ENCODE measurements at places on chromosomes 2 and 18.

DNA sequence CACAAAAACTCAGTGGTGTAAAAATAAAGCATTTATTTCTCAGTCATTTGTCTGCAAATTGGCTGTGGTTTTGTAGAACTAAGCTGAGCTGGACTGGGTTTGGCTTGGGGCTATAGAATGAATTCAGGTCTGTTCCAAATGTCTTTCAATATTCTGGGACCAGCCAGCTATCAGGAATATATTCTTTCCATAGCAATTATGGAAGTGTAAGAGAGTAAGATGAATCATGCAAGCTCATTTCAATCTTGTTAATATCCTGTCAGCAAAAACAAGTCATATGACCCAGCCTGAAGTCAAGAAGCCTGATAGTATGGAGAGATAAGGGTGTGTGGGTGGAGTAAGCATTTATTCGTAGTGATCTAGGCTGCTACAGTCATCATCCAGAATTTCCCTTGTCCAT is 481.0 kb upstream of the CDH2 start:
- DNase-seq, result no peak
- no peaks in the 10 kb centered on the region for H3K4me1 ChIP-seq
- H3K36me3 ChIP-seq, result no peaks in the 10 kb centered on the region
- H3K4me3 ChIP-seq, result no peak overlapping the region
- H3K27me3 ChIP-seq, result no peaks in the 10 kb centered on the region

DNA sequence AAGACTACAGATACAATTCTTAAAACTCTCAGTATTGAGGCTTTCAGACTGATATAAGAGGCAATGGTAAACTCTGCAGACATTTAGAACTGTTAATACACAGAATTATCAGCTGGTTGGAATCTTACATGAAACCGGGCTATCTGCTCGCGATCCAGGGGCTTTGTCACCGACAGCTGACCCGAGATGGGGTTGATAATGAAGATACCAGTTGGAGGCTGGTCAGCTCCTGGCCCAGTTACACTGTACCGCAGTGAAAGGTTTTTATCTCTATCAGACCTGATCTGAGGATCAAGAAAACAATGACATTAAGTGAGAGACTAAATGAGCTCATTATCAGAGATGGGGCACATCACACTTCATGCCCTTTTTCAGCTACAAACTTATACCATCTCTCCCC is 167.3 kb downstream of the CDH2 start:
- no peak overlapping the region for H3K27ac ChIP-seq
- H3K27me3 ChIP-seq, result no peaks in the 10 kb centered on the region
- H3K36me3 ChIP-seq, result no peaks in the 10 kb centered on the region
- no peaks in the 10 kb centered on the region for H3K4me1 ChIP-seq
- H3K4me3 ChIP-seq, result no peak overlapping the region

- no peak overlapping the region for H3K27ac ChIP-seq
- peaks cover 3% of the 10 kb centered on the region for H3K27me3 ChIP-seq
- H3K4me3 ChIP-seq, result no peak overlapping the region
- no peak for DNase-seq
- no peaks in the 10 kb centered on the region for H3K36me3 ChIP-seq
These were observed 163.6 kb downstream of the NAPG start for GRCh38 chr18:10689236-10690034.

DNA sequence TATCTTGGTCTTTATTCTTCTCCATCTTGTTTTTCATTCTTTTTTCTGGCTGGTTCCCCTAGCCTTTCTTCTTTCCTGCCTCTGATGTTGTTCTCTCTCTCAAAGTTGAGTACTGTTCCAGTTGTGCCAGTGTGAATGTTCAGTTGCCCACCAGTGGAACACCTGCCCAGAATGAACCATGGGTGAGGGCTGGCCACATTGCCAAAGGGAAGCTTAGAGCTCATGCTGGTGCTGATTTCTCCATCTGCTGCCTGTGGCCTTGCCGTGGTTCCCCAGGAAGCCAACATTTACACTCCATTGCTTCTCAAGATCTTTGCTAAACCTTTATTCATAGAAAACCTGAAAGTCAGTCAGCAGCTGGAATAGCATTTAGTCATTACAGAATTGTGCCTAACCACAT is 99.1 kb upstream of the MC2R start:
- no peak overlapping the region for H3K27ac ChIP-seq
- H3K4me1 ChIP-seq, result no peaks in the 10 kb centered on the region
- no peaks in the 10 kb centered on the region for H3K36me3 ChIP-seq
- no peak overlapping the region for H3K4me3 ChIP-seq
- H3K27me3 ChIP-seq, result peaks cover 1% of the 10 kb centered on the region
- no peak for DNase-seq

GRCh38 chr18:34764451-34764850 is 54.4 kb downstream of the DTNA start:
- H3K27me3 ChIP-seq, result peaks cover 5% of the 10 kb centered on the region
- no peak overlapping the region for H3K4me3 ChIP-seq
- no peak overlapping the region for H3K27ac ChIP-seq
- no peaks in the 10 kb centered on the region for H3K4me1 ChIP-seq
- H3K36me3 ChIP-seq, result no peaks in the 10 kb centered on the region

GRCh38 chr2:39432701-39433100 is 4.4 kb downstream of the MAP4K3 start:
- H3K36me3 ChIP-seq, result no peaks in the 10 kb centered on the region
- no peaks in the 10 kb centered on the region for H3K27me3 ChIP-seq
- no peak for DNase-seq
- H3K4me1 ChIP-seq, result peaks cover 55% of the 10 kb centered on the region
- no peak overlapping the region for H3K27ac ChIP-seq
- no peak overlapping the region for H3K4me3 ChIP-seq

DNA sequence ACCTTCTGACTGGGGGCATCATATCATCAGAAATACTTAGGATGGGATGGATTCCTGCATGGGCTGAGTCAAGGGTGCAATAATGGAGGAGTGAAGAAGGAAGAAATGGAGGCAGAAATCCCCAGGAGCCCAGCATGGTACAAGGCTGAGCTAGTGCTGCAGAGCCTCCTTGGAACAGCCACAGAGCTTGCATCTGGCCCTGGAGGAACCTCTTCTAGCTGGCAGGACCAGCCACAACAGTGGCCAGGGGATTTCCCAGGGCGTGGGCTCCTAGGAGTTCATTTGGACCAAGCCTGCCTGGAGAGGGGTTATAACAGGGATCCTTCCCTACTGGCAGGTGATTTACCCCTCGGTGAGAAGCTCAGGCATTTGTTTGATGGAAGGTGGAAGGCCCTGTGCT is 4.7 kb upstream of the IL37 start:
- no peaks in the 10 kb centered on the region for H3K27me3 ChIP-seq
- H3K36me3 ChIP-seq, result no peaks in the 10 kb centered on the region
- DNase-seq, result no peak
- H3K4me1 ChIP-seq, result no peaks in the 10 kb centered on the region

GRCh38 chr2:39845460-39846146 is 66.5 kb upstream of the THUMPD2 start:
- no peak for DNase-seq
- H3K4me3 ChIP-seq, result no peak overlapping the region
- no peaks in the 10 kb centered on the region for H3K4me1 ChIP-seq
- H3K36me3 ChIP-seq, result no peaks in the 10 kb centered on the region
- no peak overlapping the region for H3K27ac ChIP-seq

DNA sequence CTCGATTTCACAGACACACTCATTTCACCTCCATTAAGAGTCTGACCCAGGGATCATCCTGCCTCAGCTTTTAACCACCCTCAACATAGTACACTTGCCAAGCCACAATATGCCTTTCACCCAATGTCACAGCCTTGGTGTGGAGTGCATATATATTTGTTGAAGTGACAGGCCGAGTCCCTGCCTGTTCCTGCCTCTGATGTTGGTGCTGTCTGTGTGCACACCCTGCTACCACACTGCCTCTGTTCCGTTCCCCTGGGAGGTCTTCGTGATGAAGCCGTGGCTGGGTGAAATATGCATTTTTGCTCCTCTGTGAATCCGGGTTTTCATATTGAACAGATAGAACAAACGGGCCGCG is 90.3 kb downstream of the RNF144A start:
- H3K27me3 ChIP-seq, result no peaks in the 10 kb centered on the region
- H3K4me1 ChIP-seq, result peaks cover 19% of the 10 kb centered on the region
- H3K36me3 ChIP-seq, result no peaks in the 10 kb centered on the region
- DNase-seq, result no peak

DNA sequence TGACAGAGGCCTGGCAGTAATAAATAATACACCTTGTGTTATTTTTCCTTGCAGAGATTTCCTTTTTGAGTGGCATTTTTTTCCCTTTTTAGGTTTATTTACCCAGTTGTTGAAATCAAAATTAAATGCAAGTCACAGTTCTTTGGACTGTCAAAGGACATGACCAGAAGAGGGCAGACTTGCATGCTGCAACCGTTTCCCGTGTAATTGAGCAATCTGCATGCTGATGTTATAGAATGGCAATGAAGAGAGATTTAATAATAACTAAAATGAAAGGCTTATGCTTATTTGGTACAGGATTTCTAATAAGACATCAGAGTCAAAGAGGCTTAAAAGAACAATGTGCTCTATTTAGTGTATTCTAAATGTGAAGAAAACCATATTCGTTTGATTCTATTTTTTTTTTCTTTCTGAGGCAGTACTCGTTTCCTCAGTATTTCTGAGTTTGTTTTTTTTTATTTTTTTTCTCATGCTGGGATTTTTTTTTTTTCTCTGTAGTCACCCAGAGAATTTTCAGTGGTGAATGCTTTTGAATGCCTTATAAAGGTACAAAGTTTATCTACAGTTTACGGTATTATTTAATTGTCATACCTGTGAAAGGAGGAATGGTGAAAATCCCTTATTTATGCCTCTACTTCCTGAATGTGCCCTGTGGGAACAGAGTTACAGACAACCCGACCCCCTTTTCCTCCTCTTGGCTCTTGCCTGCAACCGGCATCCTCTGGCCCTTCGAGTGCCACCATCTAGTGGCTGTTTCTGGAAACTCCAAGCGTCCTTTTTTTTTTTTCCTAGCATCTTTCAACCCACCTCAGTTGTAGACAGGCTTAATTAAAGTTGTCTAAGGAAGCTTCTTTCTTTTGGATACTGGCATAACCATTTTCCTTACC is 368.5 kb downstream of the LRRTM1 start:
- no peaks in the 10 kb centered on the region for H3K36me3 ChIP-seq
- H3K4me1 ChIP-seq, result no peaks in the 10 kb centered on the region
- H3K4me3 ChIP-seq, result no peak overlapping the region
- H3K27ac ChIP-seq, result no peak overlapping the region

DNA sequence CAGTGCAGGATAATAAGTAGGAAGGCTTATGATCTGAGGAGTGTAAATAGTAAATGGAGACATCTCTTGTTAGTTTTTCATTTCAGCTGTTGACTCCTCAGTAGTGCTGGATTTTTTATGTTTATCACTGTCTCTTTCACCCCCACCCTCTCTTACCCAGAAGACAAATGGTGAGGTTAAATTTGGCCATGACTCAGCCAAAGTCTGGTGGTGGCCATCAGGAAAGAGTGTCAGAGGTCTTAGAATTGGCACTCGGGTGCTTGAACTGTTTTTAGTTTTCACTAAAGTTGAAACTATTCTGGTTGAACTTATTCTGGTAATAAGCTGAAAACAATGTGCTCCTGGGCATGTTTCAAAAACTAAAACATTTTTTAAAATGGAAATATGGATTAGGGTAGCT is 123.3 kb downstream of the FHOD3 start:
- H3K27ac ChIP-seq, result no peak overlapping the region
- no peaks in the 10 kb centered on the region for H3K36me3 ChIP-seq
- no peak for DNase-seq
- H3K4me1 ChIP-seq, result no peaks in the 10 kb centered on the region

GRCh38 chr2:70726947-70727725 is 40.9 kb downstream of the ADD2 start:
- no peaks in the 10 kb centered on the region for H3K36me3 ChIP-seq
- no peaks in the 10 kb centered on the region for H3K4me1 ChIP-seq
- H3K4me3 ChIP-seq, result no peak overlapping the region
- no peak overlapping the region for H3K27ac ChIP-seq

DNA sequence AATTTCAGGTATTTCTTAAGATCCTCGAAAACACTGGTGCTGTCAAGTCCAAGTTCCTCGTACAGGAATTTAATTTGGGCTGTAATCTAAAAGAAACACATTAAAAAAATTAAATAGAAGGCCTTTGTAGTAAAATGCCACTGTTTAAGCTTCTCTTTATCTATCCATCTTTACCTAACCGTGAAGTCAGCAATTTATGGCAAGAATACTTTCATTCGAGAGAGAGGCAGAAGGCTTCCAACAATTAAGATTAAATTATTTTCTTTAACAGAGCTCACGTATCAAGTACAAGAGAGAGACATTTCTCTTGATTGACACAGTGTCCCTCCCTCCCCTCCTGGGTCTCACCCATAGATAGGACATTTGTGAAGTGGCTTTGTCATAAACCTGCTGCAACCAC is 39.9 kb downstream of the PREPL start:
- H3K27ac ChIP-seq, result no peak overlapping the region
- no peak for DNase-seq
- no peaks in the 10 kb centered on the region for H3K27me3 ChIP-seq
- H3K4me3 ChIP-seq, result no peak overlapping the region
- no peaks in the 10 kb centered on the region for H3K4me1 ChIP-seq

- no peak for DNase-seq
- H3K4me3 ChIP-seq, result no peak overlapping the region
- H3K27ac ChIP-seq, result no peak overlapping the region
- H3K4me1 ChIP-seq, result no peaks in the 10 kb centered on the region
- no peaks in the 10 kb centered on the region for H3K36me3 ChIP-seq
- peaks cover 21% of the 10 kb centered on the region for H3K27me3 ChIP-seq
These were observed 44.8 kb upstream of the CNGA3 start for GRCh38 chr2:98301469-98301868.

DNA sequence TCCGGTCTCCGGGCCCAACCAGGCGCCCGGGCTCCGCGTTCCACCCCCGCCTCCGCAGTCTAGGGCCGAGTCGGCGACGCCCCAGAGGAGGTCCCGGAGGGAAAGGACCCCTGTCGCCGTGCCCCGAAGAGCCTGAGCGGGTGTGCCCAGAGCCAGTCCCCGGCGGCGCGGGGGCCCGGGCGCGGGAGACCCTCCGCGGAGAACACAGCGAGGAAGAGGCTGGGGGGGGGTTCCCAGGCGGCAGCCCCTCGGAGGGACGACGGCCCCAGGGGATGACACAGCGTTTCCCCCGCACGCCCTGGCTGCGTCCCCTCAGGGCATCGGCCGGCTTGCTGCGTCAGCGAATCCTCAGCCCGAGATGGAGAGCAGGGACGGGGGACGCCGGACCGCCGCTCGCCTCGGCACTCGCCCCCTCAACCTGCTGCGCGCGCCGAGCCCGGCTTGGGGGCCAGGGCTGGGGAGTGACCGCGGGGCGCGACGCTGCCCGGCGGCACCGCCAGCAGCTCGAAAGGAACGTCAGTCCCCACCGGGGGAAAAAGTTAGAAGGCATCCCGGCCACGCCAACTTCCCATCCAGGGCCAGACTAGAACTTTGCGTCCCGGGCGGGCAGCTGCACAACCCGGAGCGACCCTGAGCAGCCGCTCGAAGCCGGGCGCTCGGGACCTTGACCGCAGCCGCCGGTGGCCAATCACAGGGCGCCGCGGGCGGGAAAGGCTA is 711 bp downstream of the SFXN5 start:
- no peaks in the 10 kb centered on the region for H3K36me3 ChIP-seq
- H3K27ac ChIP-seq, result peak overlapping the region; percentile 92
- peak overlapping the region; percentile 87 for H3K4me3 ChIP-seq
- DNase-seq, result peak; percentile 69
- peaks cover 28% of the 10 kb centered on the region for H3K4me1 ChIP-seq
